ENCODE measurements at places on chromosomes 2 and 18. TPM values are rescaled to one million over a fixed set of nuclear protein-coding genes. Genes with fewer than 3 reads are reported as not detected.

- DNase-seq, result no peak
Measured at GRCh38 chr2:233967164-233967563, 50.0 kb downstream of the TRPM8 start.

RGPD3 gene
- 0.03 TPM for total RNA-seq

SKOR2 gene
- total RNA-seq, result not detected

GRCh38 chr2:40606862-40607261 lies 155.0 kb upstream of the SLC8A1 start:
- no peak for DNase-seq

CCDC178 gene
- total RNA-seq, result not detected

- DNase-seq, result no peak
Measured at GRCh38 chr2:152071518-152071917, 27.3 kb downstream of the CACNB4 start.

TTC39C gene
- total RNA-seq, result 2.7 TPM

HJURP gene
- 33.9 TPM for total RNA-seq

- no peak for DNase-seq
Measured at GRCh38 chr2:62076980-62077638, 118.8 kb upstream of the B3GNT2 start.

TMEM37 gene
- total RNA-seq, result 3.5 TPM

GRCh38 chr2:162586311-162586710 lies 242.4 kb downstream of the GCA start:
- DNase-seq, result no peak

- peak; percentile 36 for DNase-seq
Measured at GRCh38 chr2:85327160-85327821, 498 bp downstream of the TGOLN2 start.

DNA sequence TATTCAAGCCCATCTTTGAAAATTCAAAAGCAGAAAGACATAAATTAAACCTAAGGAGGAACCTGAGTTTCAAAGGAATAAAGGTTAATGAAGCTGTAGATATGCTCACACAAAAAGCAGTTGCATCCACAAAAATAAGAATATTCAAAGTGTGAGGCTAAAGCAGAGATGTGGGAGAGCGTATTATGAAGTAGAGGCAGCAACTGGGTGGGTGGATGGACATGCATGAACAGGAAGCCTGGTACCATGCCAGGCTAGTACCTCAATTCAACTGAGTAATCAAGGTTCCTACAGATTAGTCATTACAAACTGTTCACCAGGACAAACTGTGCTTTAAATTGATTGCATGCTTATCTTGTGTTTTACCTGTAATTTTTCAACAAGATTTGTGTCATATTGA lies 330.0 kb upstream of the PKDCC start:
- peak; percentile 45 for DNase-seq

- DNase-seq, result no peak
Measured at GRCh38 chr2:64593035-64593655, 60.6 kb downstream of the SERTAD2 start.

IL36A gene
- total RNA-seq, result not detected

GRCh38 chr2:88711289-88711688 lies 19.8 kb downstream of the RPIA start:
- no peak for DNase-seq

DNA sequence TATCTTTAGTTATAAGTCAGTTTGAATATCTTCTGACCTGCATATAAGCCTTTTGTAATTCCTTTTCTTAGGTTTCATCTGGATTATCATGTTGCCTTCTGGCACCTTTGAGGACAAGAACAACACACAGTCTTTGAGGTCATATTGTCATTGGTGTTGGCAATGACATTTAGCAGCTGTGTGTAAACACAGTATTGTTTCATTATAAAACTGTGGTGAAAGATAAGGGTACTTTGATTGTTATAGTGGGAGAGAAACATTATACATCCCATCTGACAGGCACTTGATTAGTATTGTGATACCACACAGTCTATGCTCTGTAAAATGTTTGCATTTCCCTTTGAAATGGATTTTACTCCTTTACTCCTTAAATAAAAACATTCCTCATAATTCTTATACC lies 313.5 kb downstream of the RPRM start:
- no peak for DNase-seq

- DNase-seq, result no peak
Measured at GRCh38 chr2:169997140-169997887, 170.1 kb downstream of the UBR3 start.

PLCL1 gene
- not detected for total RNA-seq

RESP18 gene
- not detected for total RNA-seq

GRCh38 chr18:40056079-40056692 lies 1898.8 kb upstream of the PIK3C3 start:
- DNase-seq, result no peak

DNA sequence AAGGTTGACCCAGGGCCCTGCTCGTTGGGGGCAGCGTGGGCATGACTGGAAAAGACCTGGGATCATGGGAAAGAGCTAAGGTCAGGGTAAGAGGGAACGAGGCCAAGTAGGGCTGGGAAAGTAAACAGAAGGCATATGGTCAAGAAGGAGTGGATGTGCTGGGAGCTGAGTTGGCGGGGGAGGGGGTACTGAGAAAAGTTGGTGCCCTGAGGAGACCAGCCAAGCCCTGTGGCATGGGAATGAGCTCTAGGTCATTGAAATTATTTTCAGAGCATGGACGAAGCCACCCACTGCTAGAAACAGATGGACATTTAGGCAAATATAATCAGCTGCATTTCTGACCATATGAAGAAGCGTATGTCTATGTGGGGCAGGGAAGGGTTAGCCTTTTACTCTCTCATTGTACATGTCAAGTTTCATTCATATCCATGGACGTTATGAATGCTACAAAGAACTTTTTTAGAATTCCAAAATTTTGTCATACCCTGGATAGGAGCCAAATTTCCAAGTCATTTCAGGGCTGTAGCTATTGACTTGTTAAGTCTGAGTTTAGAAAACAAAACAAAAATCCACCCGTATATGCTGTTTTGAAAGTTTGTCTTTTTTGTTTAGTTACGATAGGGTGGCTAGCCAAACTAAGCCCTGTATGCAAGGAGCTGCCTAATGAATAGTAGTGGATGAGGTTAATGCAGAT lies 19.1 kb downstream of the MAPRE2 start:
- no peak for DNase-seq

GRCh38 chr2:160278879-160279177 lies 78.8 kb upstream of the ITGB6 start:
- no peak for DNase-seq

NOSTRIN gene
- total RNA-seq, result not detected

GRCh38 chr2:207779523-207779922 lies 9.8 kb upstream of the FZD5 start:
- no peak for DNase-seq

FAM124B gene
- not detected for total RNA-seq

ANKRD53 gene
- not detected for total RNA-seq

INHA gene
- total RNA-seq, result not detected

CYS1 gene
- total RNA-seq, result 3.2 TPM

- no peak for DNase-seq
Measured at GRCh38 chr2:44840503-44840850, 101.0 kb upstream of the SIX3 start.

GRCh38 chr2:193973781-193974180 lies 1683.2 kb upstream of the SLC39A10 start:
- DNase-seq, result no peak

DNA sequence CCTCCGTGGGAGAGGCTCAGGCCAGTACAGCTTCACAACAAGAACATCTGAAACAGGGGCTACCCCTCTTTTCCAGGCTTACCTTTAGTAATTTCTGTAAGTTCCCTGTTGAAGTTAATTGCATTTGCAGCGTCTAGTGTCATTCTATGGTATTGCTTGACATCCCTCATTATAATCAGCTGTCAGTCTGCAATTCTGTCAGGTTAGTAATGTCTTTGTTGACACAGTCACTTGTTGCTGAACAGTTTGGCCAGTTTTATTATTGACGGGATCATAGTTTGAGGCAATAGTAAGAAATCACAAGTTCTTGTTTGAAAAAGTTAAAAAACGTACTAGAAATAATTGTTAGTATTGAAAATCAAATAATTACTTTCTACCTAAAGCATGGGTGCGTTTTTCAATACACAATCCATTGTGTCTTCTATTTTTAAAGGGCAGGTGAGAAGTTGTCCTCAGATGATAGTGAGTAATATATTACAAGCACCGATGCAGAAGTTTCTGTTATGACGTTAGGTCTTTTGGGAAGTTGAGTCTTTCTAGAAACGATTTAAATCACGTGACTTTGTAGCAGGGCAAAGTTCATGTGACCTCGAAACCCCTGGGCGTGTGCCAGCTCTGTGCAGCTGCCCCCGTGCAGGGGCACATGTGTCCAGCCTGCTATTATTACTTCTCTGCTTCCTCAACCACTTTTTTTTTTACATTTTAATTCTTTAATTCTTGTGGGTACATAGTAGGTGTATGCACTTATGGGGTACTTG lies 49.5 kb upstream of the MBP start:
- DNase-seq, result no peak

HRH4 gene
- not detected for total RNA-seq

DNA sequence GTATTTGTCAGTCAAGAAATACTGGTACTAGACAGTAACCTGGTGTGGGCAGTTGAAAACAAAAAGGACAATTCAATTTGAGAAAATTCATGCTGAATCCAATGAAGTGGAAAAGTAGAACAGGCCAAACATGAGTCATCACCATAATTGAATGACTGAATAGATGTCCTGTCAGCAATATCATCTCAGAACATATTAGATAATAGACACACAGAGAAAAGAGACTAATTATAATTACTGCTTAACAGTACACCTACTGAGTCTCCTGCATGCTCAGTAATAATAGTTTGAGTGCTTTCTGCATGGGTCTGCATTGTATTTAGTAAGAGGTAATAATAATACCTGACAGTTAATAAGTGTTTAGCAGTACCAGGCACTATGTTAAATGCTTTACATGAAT lies 138.6 kb upstream of the ZC3H15 start:
- DNase-seq, result peak; percentile 19

- DNase-seq, result no peak
Measured at GRCh38 chr18:50079571-50080295, 115.2 kb downstream of the MYO5B start.

- no peak for DNase-seq
Measured at GRCh38 chr2:191656391-191656790, 21.5 kb upstream of the NABP1 start.

- no peak for DNase-seq
Measured at GRCh38 chr2:119827866-119828507, 68.3 kb downstream of the PTPN4 start.

MRPL30 gene
- 78.0 TPM for total RNA-seq

ARHGEF33 gene
- total RNA-seq, result not detected

DNA sequence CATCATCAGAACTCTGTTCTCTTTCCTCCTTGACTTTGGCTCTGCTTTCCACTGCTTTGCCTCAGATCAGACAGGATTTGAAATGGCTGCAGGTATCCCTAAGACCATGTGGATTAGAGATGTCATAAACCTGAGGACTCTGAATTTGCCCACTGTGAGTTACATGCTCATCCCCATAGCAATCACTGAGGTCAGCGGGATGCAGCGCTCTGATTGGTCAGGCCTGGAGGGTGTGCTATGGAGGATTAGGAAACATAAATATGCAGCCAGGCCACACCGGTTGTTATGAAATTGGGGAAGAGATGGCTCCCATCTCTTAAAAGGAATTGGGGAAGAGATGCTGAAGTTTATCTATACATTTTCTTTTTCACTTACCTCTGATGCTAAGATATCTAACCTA lies 73.7 kb upstream of the DNAJC10 start:
- DNase-seq, result peak; percentile 41

All from Caki2 (cell line).